Activated CD4-positive, alpha-beta T cell treated with anti-CD3 and anti-CD28 coated beads for 1 hour (primary cell): ENCODE measurements at places on chromosomes 12 and 14.

GRCh38 chr12:2383325-2384028 lies 330.7 kb downstream of the CACNA1C start:
- DNase-seq, result no peak

GRCh38 chr12:92070054-92070863 lies 75.4 kb downstream of the BTG1 start:
- DNase-seq, result no peak

GRCh38 chr12:69685810-69686209 lies 13.3 kb downstream of the BEST3 start:
- no peak for DNase-seq

- no peak for DNase-seq
Measured at GRCh38 chr12:120925740-120926563, 21.8 kb upstream of the SPPL3 start.

- DNase-seq, result no peak
Measured at GRCh38 chr12:93016752-93017350, 87.8 kb upstream of the EEA1 start.
